Left ventricle myocardium inferior (tissue), 1 donor: ENCODE measurements at places on chromosomes 3 and 15. TPM values are rescaled to one million over a fixed set of nuclear protein-coding genes. Genes with fewer than 3 reads are reported as not detected.

Gene CSPG5
- total RNA-seq: 0.22 TPM

- no peak overlapping the region for H3K4me3 ChIP-seq
- H3K36me3 ChIP-seq: peaks cover 74% of the 10 kb centered on the region
- H3K27ac ChIP-seq: no peak overlapping the region
- H3K27me3 ChIP-seq: no peaks in the 10 kb centered on the region
- no peaks in the 10 kb centered on the region for H3K4me1 ChIP-seq
Measured at GRCh38 chr15:45690581-45691260, 55.9 kb downstream of the SQOR start.

- no peak overlapping the region for H3K4me3 ChIP-seq
- DNase-seq: no peak
- no peaks in the 10 kb centered on the region for H3K36me3 ChIP-seq
- no peak overlapping the region for H3K27ac ChIP-seq
- peaks cover under 1% of the 10 kb centered on the region for H3K4me1 ChIP-seq
Measured at GRCh38 chr3:134054881-134055280, 25.2 kb upstream of the SLCO2A1 start.

Gene TRAT1
- total RNA-seq: not detected

- DNase-seq: no peak
- no peak overlapping the region for H3K4me3 ChIP-seq
- H3K4me1 ChIP-seq: peaks cover 8% of the 10 kb centered on the region
- no peak overlapping the region for H3K27ac ChIP-seq
- no peaks in the 10 kb centered on the region for H3K36me3 ChIP-seq
Measured at GRCh38 chr3:72590732-72591221, 257.5 kb downstream of the SHQ1 start.

Gene TM4SF4
- total RNA-seq: not detected

GRCh38 chr15:43067717-43068461 lies 37.9 kb downstream of the UBR1 start:
- H3K27ac ChIP-seq: no peak overlapping the region
- peaks cover 72% of the 10 kb centered on the region for H3K36me3 ChIP-seq
- no peaks in the 10 kb centered on the region for H3K27me3 ChIP-seq
- DNase-seq: no peak
- H3K4me3 ChIP-seq: no peak overlapping the region
- peaks cover 5% of the 10 kb centered on the region for H3K4me1 ChIP-seq

- no peak for DNase-seq
- H3K36me3 ChIP-seq: no peaks in the 10 kb centered on the region
- H3K4me3 ChIP-seq: peak overlapping the region; percentile 62
- peaks cover 55% of the 10 kb centered on the region for H3K27me3 ChIP-seq
Measured at GRCh38 chr15:52112203-52112750, 298 bp downstream of the BCL2L10 start.

DNA sequence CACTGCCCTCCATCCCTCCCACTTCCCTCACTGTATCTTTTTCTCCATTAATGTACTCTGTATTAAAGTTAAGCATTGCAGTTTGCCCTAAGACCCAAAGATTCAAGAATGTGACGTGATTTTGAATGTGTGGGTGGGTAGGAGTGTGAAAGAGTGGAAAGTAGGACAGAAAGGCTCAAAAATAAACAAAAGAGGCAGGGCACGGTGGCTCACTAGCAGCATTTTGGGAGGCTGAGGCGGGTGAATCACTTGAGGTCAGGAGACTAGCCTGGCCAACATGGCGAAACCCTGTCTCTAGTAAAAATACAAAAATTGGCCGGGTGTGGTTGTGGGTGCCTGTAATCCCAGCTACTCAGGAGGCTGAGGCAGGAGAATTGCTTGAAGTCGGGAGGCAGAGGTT lies 18.4 kb downstream of the TFRC start:
- peaks cover 99% of the 10 kb centered on the region for H3K36me3 ChIP-seq
- H3K27me3 ChIP-seq: no peaks in the 10 kb centered on the region
- H3K4me3 ChIP-seq: no peak overlapping the region
- DNase-seq: no peak
- no peaks in the 10 kb centered on the region for H3K4me1 ChIP-seq

GRCh38 chr15:100753503-100753902 lies 126.1 kb upstream of the ALDH1A3 start:
- no peak overlapping the region for H3K4me3 ChIP-seq
- peaks cover 31% of the 10 kb centered on the region for H3K27me3 ChIP-seq
- no peaks in the 10 kb centered on the region for H3K4me1 ChIP-seq
- no peaks in the 10 kb centered on the region for H3K36me3 ChIP-seq
- H3K27ac ChIP-seq: no peak overlapping the region
- DNase-seq: no peak

Gene CCDC14
- 6.9 TPM for total RNA-seq

Gene CCDC54
- total RNA-seq: not detected

DNA sequence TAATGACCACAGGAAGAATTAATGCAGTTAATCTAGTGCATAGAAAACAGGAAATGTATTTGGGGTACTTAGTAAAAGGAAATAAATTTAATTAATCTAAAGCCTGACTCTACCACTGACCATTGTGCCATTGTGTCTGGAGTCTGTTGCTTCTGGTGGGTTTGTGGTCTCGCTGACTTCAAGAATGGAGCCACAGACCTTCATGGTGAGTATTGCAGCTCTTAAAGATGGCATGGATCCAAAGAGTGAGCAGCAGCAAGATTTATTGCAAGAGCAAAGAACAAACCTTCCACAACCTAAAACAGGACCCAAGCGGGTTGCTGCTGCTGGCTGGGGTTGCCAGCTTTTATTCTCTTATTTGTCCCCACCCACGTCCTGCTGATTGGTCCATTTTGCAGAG lies 711.5 kb upstream of the LMCD1 start:
- DNase-seq: no peak
- no peaks in the 10 kb centered on the region for H3K27me3 ChIP-seq
- H3K4me1 ChIP-seq: no peaks in the 10 kb centered on the region
- no peaks in the 10 kb centered on the region for H3K36me3 ChIP-seq
- H3K27ac ChIP-seq: no peak overlapping the region
